Epithelial cell of proximal tubule (primary cell): ENCODE measurements at places on chromosomes 2 and 18. TPM values are rescaled to one million over a fixed set of nuclear protein-coding genes. Genes with fewer than 3 reads are reported as not detected.

DNA sequence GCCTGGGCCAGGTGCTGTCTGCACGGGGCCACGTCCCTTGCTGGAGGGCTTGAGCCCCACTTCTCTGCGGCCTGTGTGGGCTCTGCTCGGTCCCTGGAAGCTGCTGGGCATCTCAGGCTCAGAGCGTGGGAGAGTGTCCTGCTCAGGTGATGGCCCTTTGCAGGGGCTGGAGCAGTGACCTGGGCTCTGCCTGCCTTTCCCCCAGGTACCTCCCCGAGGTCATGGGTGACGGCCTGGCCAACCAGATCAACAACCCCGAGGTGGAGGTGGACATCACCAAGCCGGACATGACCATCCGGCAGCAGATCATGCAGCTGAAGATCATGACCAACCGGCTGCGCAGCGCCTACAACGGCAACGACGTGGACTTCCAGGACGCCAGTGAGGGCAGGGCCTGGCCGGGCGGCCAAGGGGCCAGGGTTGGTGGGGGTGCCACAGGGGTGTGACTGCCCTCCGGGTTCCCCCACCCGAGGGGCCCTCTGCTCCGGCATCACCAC is 29.9 kb downstream of the GPC1 start:
- DNase-seq, result no peak

The SAG gene
- not detected in 2 replicates for total RNA-seq

The SIX3 gene
- not detected in 2 replicates for total RNA-seq

The TMX3 gene
- total RNA-seq, result 28.4 and 30.8 TPM in 2 replicates

The ST6GAL2 gene
- total RNA-seq, result 0.23 and 0.80 TPM in 2 replicates

DNA sequence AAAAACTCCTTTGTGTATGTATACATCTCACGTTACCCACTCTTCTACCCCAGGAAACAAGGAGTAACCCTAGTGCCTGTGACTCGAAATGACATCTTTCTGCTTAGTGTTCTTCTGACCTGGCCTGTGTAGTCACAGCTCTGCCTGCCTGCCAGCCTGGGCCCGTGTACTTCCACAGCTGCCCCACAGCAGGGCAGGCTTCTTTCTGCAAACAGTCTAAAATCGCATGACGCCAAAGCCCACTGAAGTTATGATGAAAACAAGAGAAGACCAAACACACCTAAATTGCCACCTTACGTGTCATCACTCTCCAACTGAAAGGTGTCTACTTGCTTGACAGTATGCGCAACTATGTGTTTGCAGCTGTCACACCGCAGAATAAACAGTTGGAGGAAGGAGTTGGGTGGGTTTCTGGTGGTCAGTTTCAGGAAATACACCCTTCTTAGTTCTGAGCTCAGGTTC is 1.5 kb downstream of the GAREM1 start:
- no peak for DNase-seq

The RNF181 gene
- 187 and 280 TPM in 2 replicates for total RNA-seq

The ID2 gene
- total RNA-seq, result 7.1 and 28.3 TPM in 2 replicates

- DNase-seq, result peak; percentile 48
Measured at GRCh38 chr2:159124441-159124911, 156.0 kb downstream of the TANC1 start.

GRCh38 chr2:85668009-85668856 is at the start of gene SFTPB:
Gene SFTPB (minus strand): TSS chr2:85668199. CDS start chr2:85668183, 16 bp downstream.
- DNase-seq, result no peak

The C2orf42 gene
- total RNA-seq, result 8.1 TPM in 2 replicates

The TEKT4 gene
- not detected in 2 replicates for total RNA-seq

- DNase-seq, result peak; percentile 7
Measured at GRCh38 chr2:143428700-143429099, 299.5 kb downstream of the ARHGAP15 start.

DNA sequence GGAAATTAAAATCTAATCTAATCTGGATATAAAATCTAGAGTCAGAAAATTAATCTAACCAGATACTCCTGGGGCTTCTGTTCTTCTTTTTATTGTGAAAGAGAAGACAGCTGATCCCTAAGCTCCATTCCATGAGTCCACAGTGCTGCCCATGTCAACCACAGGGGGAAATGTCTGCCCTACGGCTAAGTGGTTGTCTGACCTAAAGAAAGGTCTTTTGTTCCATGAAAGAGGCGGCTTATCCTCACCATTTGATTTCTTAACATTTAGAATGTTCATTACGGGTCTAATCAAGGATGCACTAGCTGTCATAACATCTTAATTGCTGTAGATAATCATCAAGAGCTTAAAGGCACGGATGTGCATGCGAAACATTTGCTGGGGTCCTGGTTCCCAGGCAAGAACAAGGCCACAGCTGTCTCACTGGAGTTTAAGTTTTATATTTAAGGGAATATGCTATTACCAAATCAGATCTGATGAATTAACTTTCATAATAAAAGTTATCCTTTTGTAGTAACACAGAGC is 162.6 kb downstream of the PAX3 start:
- no peak for DNase-seq
